Chondrocyte (in vitro differentiated cells): ENCODE measurements at places on chromosomes 12 and 14.

DNA sequence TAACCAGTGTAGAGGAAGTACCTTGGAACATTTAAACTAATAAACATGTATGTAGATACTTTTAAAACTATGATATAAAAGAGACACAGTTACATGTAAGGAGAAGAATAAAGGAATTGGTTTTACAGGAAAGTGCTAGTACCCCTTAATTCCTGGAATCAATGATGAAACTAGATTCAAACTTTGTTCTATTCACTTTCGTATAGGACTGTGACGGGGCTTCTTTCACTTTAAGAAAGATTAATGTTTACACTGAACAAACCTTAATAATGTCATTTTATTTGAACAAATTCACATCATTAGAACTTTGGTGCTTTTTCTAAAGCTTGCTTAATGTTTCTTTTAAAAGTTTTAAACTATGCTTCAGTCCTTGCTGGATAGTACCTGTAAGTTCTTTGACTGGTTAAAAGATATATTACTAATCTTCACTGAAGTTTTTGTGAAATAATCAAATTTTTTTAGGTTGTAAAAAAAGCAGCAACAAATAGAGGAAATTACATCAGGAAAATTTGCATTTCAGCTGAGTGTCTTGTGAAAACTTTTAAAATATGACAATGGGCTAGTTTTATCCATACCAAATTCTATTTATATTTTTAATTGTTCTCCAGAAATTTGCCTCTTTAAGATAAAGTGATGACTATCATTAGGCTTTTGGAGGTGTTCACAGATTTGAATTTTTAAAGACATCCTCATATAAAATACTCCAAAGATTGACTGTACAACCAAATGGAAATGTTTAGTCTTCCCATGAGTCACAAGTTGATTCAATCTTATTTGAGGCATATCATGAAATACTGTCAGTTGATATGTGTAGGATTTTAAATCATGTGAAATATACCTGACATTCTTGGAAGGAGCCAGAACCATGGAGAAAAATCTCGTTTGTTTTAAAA, 36.2 kb downstream of the PAPOLA start:
- DNase-seq = no peak

GRCh38 chr12:88308825-88309224, 166.7 kb downstream of the TMTC3 start:
- DNase-seq = no peak

DNA sequence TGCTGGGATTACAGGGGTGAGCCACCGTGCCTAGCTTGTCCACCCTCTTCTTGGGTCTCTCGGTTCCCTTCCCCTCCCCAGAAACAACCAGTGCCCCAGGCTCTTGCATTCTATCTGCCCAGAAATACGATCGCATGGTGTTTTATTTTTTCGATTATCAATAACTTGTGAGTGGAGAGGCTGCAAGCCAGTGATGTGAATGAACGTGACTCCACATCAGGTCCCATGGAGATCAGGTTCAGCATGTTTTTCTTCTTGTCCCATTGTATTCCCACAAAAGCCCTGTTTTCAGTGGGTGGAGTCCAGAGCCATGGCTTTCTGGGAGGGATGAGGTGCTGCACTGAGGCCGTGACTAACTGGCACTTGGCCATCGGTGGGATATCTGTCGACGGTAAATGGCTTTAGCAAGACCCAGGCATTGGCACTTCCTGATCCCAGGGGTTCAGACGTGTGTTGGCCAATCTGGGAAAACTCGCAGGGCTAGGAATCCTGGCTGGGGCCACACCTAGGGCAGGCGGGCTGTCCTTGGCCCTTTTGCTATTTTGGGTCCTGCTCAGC, 12.7 kb upstream of the HNF1A start:
- no peak for DNase-seq

DNA sequence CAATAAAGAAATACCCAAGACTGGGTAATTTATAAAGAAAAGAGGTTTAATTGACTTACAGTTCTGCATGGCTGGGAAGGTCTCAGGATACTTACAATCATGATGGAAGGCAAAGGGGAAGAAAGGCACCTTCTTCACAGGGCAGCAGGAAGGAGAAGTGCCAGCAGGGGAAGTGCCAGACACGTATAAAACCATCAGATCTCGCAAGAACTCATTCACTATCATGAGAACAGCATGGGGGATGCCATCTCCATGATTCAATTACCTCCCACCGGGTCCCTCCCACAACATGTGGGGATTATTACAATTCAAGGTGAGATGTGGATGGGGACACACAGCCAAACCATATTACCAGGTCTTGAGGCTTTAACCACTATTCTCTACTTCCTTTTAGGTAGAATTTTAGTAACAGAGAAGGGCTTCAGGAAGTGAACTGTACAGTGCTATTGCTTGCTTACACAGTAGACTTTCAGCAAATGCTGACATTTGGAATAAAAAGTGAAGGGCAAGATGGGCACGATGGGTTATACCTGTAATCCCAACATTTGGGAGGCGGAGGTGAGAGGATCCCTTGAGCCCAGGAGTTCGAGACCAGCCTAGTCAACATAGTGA, 40.8 kb upstream of the OR4E1 start:
- no peak for DNase-seq

GRCh38 chr12:111438481-111438880, 32.8 kb downstream of the SH2B3 start:
- no peak for DNase-seq

- no peak for DNase-seq
Measured at GRCh38 chr12:108933949-108934348, 54.1 kb downstream of the DAO start.

- no peak for DNase-seq
Measured at GRCh38 chr14:62436261-62436660, 609.0 kb downstream of the KCNH5 start.

- DNase-seq = peak; percentile 65
Measured at GRCh38 chr14:67575684-67576083, 24.4 kb downstream of the PIGH start.

GRCh38 chr14:56321861-56322260, 203.7 kb downstream of the PELI2 start:
- no peak for DNase-seq

GRCh38 chr12:112851024-112851777, 55.6 kb upstream of the OAS1 start:
- DNase-seq = no peak

- DNase-seq = no peak
Measured at GRCh38 chr12:22588817-22589216, 36.2 kb upstream of the ETNK1 start.

DNA sequence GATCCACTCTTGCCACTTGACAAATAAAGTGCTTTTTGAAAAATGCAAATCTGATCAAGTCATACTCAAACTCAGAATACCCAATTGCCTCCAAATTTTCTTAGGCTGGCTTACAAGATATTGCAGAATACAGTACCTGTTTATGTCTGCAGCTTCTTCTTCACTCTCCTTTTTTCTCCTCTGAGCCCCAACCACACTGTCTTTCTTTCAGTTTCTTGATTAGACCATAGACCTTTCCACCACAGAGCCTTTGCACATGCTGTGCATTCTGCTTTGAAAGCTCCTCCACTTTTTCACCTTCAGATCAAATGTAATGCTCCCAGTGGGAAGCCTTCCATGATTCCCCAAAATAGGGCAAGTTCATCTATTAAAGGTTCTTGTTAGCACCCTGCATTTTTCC, 13.9 kb upstream of the GYS2 start:
- no peak for DNase-seq

DNA sequence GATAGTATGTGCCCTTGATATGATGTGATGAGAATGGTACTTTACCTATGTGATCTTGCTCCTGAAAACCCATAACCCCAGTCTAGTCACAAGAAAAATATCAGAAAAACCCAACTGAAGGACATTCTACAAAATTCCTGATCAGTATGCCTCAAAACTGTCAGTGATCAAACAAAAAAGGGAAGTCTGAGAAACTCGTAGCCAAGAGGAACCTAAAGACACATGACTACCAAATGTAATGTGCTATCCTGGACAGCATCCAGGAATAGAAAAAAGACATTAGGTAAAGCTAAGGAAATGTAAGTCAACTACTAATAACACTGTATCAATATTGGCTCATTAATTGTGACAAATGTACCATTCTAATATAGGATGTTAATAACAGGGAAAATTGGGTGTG, 4.1 kb upstream of the WIF1 start:
- no peak for DNase-seq

DNA sequence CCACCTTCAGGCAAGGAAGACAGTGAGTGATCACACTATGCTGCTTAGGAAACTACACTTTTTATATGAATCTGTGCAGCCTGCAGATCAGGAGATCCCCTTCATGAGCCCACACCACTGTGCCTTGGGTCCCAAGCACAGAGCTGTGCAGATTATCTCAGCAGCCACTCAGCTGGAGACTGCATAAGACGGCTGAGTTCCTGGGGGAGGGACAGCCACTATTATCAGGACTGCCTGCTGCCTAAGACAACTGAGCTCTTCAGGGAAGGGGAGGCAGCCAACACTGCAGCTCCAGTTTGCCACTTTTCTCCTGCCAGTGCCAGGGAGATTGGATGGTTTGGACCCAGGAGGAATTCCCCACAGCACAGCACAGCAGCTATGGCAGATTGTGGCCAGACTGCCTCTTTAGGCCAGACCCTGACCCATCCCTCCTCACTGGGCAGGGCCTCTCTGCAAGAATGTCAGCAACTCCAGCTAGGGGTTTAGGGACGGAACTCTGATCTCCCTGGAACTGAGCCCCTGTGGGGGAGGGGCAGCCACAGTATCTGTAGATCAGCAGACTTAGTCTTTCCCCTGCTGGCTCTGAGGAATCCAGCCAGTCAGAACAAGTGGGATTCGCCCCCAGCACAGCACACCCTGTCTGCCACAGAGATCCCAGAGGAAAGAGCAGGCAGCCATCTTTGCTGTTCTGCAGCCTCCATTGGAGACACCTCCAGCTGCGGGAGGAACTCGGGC, 141.3 kb downstream of the KLHL28 start:
- DNase-seq = no peak

GRCh38 chr14:99604278-99604765, 315 bp upstream of the CCDC85C start:
- peak; percentile 98 for DNase-seq

- DNase-seq = no peak
Measured at GRCh38 chr14:104473649-104474494, 105.7 kb upstream of the C14orf180 start.

DNA sequence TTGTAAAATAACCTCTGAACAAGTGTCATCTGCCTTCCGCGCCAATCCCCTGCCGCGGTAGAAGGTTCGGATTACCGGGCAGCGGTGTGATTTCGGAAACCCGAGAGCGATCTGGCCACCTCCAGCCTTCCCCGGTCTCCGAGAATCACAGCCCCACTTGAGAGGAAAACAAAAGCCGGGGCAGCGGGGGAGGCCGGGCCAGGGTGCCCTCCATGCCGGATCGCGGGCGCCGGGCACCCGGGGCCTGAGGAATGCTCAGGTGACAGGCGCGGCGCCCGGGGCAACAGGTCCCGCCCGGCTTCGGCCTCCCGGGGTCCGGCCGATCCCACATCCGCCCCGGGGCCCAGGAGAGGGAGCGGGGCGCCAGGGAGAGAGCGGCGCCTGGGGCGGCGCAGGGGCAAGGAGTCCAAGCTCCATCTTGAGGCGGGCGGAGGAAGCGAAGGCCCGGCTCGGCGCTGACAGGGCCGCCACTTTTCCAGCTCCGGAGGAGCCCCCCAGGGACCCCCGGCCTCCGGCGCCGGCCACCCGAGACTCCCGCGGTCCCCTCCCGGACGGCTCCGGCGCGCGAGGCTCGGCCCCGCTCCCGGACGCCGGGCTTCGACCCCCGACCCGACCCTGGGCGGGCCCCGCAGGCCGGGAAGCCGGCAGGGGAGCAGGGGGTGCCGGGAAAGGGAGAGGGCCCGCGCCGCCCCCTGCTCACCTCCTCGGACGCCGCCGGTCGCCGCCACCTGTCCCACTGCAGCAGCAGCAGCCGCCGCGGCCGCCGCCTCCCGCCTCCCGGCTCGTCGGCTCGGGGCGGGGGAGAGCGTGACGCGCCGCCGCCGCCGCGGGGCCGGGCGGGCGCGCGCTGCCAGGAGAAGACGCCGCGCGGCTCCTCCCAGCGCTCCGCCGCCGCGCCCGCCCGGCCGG, at the start of gene CLIP1:
Gene CLIP1, minus strand, starts transcription at position 849 of the 909 bp plus-strand sequence. CDS start 42,217 bp downstream, outside the sequence.
- DNase-seq = no peak

DNA sequence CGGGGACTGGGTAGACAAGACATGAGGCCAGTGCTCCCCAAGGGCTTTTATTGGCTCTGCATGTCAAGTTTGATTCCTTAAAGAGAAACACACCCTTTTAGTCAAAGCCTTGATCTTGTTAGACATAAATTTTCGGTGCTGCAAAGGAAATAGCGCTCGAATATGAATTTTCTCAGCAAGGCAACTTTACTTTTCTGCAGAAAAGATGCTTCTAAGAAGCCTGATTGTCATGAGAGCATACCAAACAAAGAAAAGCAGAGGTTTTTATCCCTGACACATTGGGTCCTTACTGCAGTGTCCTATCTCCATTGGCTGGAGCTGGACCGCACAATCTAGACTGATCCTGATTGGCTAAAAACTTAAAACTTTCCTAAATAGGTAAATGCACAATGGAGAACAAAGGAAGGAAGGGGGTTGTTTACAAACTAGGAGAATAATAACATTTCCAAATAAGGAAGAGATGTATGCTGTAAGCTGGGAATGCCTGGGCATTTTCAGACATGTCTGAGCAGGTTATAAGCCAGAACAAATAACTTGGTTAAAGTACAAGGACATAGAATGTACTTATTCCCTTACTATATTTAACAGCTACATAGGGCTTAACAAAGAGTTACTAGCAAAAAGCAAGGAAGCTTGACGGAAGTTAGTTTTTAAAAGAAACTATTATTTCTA, 17.2 kb downstream of the TXNRD1 start:
- no peak for DNase-seq

- no peak for DNase-seq
Measured at GRCh38 chr12:19630536-19630935, 191.2 kb downstream of the AEBP2 start.
